Fibroblast of skin of right biceps (primary cell): ENCODE measurements at places on chromosomes 1 and 21.

DNA sequence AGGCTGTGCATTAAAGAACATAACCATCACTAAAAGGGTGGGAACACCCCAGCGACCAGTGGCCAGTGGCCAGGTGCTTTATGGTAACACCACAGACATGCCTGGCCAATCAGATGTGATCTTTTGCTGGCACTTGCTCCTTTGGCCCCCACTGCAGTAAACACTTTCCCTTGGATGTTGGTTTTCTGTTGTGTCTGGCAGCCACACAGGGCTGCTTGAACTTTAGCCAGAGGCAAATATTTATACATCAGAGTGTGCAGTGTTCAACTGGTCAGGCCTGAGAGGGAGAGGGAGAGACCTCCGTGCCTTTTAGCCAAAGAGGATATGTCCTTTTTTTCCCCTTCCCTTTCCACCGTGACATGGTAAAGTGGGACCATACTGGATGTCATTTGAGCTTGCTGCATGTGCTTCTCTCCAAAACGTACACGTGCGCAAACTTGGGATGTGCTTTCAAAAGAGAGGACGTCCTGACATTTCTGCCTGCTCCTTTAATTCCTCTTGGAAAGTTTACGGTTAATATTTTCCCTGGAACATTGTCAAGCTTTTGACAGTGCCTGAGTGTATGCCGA lies 101.2 kb downstream of the NFIA start:
- peak; percentile 34 for DNase-seq

GRCh38 chr1:6270401-6270800 lies 9.5 kb upstream of the GPR153 start:
- DNase-seq, result no peak

DNA sequence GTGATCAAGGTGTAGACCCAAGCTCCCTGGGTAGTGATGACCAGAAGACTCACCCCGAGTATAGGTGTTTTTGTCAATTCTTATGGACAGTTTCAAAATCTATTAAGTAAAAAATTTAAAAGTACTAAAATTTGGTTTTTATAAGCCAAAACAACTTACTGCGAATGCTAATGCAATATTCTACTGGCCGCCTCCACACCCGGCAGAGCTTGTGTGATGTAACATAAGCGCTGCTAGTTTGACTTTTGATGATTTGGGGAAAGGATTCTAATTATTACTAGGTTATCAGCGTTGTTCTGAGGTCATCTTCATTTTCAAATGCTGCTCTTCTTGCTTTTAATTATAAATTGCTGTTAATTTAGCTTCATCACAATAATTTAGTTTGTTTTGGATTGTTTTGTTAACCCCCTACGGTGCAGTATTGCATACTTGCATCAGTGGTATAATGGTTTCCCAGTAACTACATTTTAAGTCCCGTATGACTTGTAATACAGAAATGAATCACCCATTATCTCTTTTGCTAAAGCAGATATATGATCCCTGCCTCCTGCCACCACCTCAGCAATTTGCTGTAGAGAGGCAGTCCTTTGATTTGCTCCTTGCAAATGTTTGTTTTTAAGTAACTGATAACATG lies 178.0 kb downstream of the SDCCAG8 start:
- peak; percentile 31 for DNase-seq

DNA sequence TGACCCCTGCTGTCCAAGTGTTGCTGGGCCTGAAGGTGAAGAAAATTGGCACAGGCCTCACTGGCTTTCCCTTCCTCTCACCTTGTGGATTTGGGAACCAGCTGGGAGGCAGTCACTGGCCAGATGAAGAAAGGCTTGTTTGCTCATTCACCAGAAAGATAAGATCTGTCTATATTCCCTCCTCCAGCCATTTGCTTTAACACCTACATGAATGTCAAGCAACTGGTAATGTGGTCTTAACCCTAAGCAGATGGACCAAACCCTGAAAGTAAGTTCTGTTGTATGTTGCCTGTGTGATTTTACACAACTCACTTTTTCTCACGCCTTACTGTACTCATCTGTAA lies 10.3 kb upstream of the SRRM1 start:
- DNase-seq, result no peak

- DNase-seq, result no peak
Observed at GRCh38 chr1:38803647-38804046, 55.9 kb downstream of the RRAGC start.

GRCh38 chr1:110426854-110427253 lies 19.4 kb upstream of the LAMTOR5 start:
- no peak for DNase-seq

DNA sequence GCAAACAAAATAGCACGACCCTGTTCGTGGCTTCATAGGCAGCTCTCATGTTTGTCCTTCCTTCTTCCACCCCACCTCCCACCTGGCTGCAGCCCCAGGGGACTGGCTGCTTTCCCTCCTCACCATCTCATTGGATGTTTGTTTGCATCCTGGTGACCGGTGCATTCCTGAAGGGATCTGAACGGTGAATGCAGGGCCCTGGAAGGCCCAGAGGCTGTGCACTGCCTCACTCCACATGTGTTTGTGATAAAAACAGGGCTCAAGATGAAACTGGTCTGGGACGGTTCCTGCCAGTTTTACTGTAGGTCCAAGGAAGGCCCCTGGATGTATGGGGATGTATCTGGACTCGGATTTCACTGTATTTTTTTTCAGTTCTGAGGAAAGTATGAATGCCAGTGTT lies 42.8 kb downstream of the CNN3 start:
- peak; percentile 89 for DNase-seq

DNA sequence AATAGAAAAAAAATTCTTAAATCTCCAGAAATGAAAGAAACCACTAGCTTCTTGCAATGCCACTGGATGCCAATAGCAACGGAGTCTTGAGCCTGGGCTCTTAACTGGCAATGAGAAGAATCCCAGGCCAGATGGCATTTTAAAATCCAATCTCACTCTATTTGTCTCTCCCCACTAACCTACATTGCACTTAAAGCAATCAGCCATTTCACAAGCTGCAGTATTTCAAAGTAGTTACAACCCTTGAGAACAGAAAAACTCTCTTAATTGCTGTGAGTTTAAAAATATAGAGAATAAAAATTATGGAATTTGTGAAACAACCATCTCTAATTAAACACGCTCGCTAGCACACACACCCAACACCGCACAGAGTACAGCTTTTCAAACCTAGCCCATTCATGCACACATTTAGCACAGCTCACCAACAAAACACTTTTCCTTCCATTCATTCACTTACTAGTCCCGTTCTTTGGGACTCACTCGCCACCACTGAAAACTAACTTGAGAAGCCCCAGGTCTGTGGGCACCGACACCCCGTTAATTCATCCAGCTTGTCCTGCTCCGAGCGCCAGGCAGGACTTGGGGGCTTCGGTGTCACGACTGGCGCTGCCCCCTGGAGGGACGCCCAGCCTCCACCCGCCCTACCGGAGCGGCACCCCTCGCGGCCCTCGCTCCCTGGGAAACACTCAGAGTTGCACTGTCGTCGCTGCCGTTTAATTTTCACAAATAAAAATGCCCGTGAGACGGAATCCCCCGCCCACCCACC lies 1.0 kb downstream of the DDAH1 start:
- DNase-seq, result no peak

DNA sequence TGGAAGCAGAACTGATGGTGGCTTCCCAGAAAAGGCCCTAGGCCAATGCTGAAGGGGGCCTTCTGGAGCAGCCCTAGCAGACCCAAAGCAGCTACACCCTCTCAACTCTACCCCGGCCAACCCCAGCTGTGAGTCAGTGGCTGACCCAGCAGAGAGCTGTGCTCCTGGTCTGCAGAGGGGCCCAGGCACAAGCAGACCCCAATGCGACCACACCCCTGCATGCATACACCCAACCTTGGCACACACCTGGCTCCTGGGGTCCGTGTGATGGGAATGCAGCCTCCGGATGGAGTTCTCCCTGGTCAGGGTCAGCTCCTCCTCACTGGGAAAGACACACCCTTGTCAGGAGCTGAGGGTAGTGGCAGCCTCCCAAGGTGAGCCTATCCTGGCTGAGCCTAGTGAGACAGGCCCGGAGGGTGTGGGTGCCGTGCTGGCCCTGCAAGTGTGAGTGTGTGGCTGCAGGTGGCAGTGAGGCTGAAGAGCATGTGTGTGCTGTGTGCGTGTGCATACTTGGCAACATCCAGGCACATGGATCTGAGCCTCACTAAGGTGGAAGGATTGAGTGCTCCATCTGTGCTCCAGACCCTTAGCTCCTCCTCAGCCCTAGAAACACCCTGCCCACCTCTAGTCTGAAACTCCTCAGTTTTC lies 3.9 kb upstream of the ARHGAP30 start:
- DNase-seq, result no peak

GRCh38 chr21:43938751-43939442 lies 73.2 kb upstream of the TRAPPC10 start:
- DNase-seq, result peak; percentile 72

GRCh38 chr1:1730870-1731269 lies 6.7 kb upstream of the CDK11A start:
- no peak for DNase-seq

DNA sequence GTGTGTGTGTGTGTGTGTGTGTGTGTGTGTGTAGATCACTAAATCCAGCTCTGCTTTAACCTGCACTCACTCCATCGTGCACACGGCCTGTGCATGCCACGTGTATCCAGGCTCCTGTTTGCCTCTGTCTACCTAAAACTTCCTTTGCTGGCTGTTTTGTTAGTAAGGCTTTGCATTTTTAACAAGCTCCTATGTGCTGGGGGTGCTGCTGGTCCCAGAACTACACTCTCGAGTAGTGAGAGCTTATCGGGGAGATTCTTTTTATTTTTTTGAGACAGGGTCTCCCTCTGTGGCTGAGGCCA lies 596 bp upstream of the TCEA3 start:
- no peak for DNase-seq
